Sigmoid colon (tissue), 7 donors: ENCODE measurements at places on chromosomes 2 and 18. TPM values are rescaled to one million over a fixed set of nuclear protein-coding genes. Genes with fewer than 3 reads are reported as not detected.

Gene SCN9A
- 0.60 TPM for polyA plus RNA-seq

Gene IMMT
- 60.1 TPM for polyA plus RNA-seq

Gene CFAP65
- polyA plus RNA-seq, result under 0.01 TPM

- no peaks in the 10 kb centered on the region for H3K27me3 ChIP-seq
- no peaks in the 10 kb centered on the region for H3K36me3 ChIP-seq
- H3K4me3 ChIP-seq, result no peak overlapping the region
Observed at GRCh38 chr2:238136820-238137537, 1.5 kb upstream of the KLHL30 start.

GRCh38 chr2:147463881-147464520 lies 380.8 kb upstream of the ACVR2A start:
- H3K36me3 ChIP-seq, result no peaks in the 10 kb centered on the region
- no peak for DNase-seq
- no peaks in the 10 kb centered on the region for H3K4me1 ChIP-seq
- no peak overlapping the region for H3K27ac ChIP-seq
- H3K27me3 ChIP-seq, result no peaks in the 10 kb centered on the region
- H3K4me3 ChIP-seq, result no peak overlapping the region
